D341Med (cell line): ENCODE measurements at places on chromosomes 12 and 14.

GRCh38 chr12:1662761-1663439 lies 28.0 kb upstream of the ADIPOR2 start:
- DNase-seq, result peak; percentile 62

DNA sequence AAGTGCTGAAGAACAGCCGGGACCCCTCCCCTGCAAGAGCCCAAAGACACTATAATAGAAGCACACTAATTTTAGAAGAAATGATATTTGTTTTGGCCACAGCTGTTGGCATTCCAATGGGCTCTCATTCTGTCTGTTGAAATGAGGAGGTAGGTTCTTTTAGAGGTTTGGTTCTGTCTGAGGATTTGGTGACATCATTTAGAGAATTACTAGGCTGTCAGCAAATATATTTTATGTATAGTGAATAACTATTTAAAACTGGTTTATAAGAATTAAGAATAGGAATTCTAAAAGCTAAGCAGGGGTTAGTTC lies 200.7 kb upstream of the SLC38A2 start:
- no peak for DNase-seq

DNA sequence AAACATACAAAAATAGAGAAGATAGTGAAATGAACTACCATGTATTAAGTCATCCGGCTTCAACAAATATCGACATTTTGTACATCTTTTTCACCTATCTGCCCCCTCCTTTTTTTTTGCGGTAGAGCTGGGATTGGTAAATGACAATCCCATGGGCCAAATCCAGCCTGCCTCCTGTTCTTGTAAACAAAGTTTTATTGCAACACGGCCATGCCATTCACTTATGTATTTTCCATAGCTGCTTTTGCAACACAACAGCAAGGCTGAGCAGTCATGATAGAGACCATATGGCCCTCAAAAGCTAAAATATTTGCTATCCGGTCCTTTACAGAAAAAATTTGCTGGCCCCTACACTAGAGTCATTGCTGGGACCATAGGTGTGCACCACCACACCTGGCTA lies 58.1 kb upstream of the PLEKHG3 start:
- no peak for DNase-seq

DNA sequence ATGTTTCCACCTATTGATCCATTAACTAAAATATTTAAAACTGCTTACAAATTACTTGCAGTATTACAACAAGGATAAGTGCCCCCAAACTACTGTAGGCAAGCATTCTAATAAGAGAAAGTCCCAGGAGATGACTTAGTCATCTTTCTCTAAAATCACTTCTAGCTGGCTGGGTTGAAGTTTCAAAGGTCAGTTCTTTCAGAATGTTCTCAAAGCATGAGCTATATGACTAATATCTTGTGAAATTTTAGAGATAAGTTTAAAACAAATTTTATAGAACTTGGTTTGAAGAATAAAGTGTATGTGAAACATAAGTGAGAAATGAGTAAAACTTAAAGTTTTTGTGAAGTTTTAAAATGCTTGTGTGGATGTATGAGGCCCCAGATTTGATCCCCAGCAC lies 24.3 kb upstream of the OR6J1 start:
- DNase-seq, result no peak

DNA sequence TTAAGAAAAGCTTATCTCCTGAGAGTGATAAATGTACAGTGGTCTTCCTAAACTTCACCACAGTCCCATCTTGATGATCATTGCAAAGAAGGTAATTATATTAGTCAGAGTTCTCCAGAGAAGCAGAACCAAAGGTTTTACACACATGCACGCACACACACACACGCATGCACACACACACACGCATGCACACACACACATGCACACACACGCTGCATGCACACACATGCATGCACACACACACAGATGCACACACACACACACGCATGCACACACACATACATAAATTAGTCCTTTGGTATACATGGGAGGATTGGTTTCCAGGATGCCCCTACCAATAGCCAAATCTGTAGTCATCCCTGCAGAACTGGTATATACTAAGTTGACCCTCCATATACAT lies 580 bp downstream of the OR4E2 start:
- no peak for DNase-seq

- no peak for DNase-seq
Observed at GRCh38 chr14:32080001-32080510, 3.0 kb downstream of the ARHGAP5 start.

- DNase-seq, result no peak
Observed at GRCh38 chr12:106392759-106393158, 35.2 kb downstream of the POLR3B start.

- no peak for DNase-seq
Observed at GRCh38 chr14:88559852-88560251, 3.0 kb upstream of the ZC3H14 start.

GRCh38 chr14:59101476-59101875 lies 87.0 kb upstream of the DAAM1 start:
- DNase-seq, result no peak

GRCh38 chr12:62128175-62128975 lies 131.8 kb upstream of the USP15 start:
- no peak for DNase-seq

GRCh38 chr14:76922584-76922983 lies 96.4 kb downstream of the LRRC74A start:
- no peak for DNase-seq

- DNase-seq, result no peak
Observed at GRCh38 chr12:54059668-54060067, 6.0 kb downstream of the HOXC4 start.

GRCh38 chr12:38391007-38391406 lies 74.4 kb downstream of the ALG10B start:
- no peak for DNase-seq

GRCh38 chr14:72962829-72963312 lies 36.6 kb downstream of the DCAF4 start:
- no peak for DNase-seq

GRCh38 chr12:19960527-19960926 lies 407.8 kb upstream of the PDE3A start:
- DNase-seq, result no peak

DNA sequence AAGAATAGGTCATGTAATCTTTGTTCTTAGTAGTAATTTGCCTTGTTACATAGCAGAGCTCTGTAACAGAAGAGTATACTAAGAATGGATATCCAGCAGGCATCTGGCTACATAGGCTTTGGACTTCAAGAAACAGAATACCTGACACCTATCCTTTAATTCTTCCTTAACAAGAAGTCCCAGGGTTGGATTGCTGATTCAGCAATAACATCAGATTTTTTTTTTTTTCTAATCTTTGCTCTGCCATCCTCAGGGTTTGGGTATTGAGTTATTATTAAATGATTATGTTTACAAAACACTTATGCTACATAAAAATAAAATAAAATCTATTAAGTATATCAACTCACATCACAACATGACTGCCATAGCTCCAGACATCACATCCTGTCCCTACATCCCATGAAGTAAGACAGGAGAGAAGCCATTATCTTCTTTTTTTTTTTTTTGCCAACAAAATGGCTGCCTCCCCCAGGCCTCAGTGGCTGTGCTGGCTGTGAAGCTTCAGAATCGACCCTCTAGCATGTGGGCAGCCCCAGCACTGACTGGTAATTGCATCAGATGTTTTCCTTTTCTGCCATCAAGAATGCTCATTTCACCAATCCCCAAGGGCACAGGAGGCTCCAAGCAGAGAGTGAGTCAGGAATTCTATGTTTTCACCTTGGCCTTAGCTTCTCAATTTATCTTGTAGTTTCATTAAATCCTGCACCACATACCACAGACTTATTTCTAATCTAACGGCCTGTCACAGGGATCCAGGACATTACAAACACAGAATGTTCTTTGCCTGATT lies 186.2 kb downstream of the DICER1 start:
- no peak for DNase-seq

GRCh38 chr12:115697340-115697739 lies 580.2 kb downstream of the MED13L start:
- no peak for DNase-seq

DNA sequence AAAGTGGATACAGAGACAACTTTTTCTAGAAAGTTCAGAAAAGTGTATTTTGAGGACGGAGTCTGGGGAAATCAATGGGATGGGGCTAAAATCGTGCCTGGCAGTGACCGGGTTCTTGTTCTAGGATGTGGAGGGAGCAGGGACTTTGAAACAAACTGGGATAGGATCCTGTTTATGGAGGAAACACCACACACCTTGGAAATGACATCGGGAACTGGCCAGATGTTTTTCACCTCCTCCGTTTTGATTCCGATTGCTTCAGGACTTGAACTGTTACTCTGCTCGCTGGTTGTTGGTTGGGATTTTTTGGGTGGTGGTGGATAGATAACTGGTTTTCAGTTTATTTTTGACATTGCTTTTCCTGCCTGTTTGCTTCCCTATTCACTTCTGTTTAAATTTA lies 506 bp downstream of the EMP1 start:
- no peak for DNase-seq

GRCh38 chr12:46351886-46352650 lies 20.5 kb downstream of the SLC38A2 start:
- no peak for DNase-seq

DNA sequence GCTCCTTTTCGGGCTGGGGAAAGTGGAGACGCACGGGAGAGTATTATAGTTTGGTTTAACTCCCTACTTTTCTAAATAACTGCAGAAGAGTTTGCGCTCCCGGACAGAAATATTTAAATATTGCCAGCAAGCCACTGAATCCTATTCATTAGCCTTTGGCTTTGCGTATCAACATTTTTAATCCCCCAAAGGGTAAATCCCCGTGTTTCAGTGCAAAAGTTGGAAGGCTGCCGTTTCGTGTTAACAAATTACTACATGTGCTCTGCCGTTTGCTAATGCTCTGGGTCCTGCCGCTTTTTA lies 372 bp upstream of the DPF3 start:
- DNase-seq, result no peak

- no peak for DNase-seq
Observed at GRCh38 chr14:33510991-33511390, 439.9 kb downstream of the EGLN3 start.

GRCh38 chr14:105116451-105117256 lies 51.4 kb upstream of the GPR132 start:
- peak; percentile 5 for DNase-seq

DNA sequence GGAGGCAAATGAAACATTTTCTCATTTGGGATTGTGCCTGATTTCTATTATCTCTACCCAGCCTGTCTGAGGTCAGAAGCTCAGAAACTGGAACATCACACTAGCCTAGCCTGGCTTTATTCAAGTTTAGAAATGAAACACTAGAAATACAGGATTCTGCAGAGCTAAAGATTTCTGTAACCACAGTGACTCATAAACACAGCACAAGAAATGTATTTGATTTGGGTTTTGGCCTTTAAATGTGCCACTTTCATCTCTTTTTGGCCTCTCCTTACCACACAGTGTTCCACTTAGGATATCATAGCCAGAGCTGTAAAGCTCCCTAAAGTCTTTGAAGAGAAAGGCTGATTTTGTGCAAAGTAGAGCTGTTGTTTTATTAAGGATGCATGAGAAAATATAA lies 307.5 kb downstream of the EMP1 start:
- no peak for DNase-seq
